ENCODE measurements at places on chromosomes 13 and 19.

DNA sequence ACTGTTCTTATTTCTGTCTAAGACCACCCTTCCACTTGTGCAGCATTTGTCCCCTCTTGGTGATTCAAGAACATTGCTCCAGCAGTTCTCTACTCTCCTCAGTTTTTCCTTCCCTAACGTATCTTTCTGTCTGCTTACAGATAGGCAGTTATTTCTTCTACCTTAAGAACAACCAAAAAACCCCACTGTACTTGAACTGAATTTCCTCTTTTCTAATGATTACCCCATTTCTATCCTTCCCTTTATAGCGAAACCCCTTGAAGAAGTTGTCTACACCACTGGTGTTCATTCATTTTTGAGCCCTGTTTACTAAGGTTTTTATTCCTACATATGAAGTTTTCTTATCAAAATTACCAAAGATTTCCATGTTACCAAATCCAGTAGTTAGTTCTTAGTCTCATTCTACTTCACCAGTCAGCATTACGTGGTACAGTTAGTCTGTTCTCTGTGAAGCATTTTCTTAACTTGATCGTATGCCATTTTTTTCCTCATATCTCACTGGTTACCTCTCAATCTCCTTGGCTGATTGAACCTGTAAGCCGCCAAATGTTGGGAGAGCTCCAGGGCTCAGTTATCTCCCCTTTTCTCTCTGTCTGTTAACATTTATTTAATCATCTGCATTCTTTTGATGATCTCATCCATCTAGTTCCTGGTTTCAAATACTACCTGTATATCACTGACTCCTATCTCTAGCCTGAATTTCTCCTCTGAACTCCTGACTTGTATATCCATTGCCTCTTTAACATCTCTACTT is 9.0 kb downstream of the LSM14A start:
- no peak for DNase-seq

- DNase-seq, result no peak
Measured at GRCh38 chr19:10008184-10008765, 2.0 kb downstream of the COL5A3 start.

DNA sequence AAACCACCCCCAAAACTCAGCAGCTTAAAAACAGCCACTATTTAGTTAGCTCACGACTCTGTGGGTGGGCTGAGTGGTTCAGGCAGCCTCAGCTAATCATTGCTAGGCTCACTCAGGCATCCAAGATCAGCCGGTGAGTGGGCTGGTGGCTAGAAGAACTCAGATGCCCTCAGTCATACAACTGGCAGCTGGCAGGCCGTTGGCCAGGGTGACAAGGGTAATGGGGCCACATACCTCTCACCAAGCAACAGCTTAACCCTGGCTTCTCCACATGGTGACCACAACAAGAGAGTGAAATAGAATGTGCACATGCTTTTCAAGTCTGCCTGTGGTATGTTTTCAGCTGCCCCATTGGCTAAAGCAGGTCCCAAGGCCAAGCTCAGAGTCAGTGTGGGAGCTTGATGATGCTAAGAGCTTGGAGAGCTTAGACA is 435.4 kb upstream of the TSHZ3 start:
- DNase-seq, result no peak

GRCh38 chr13:108249150-108249549 is 20.4 kb upstream of the TNFSF13B start:
- DNase-seq, result no peak

GRCh38 chr19:4201798-4202197 is 19.3 kb downstream of the ANKRD24 start:
- no peak for DNase-seq

- no peak for DNase-seq
Measured at GRCh38 chr13:70788074-70788473, 679.8 kb upstream of the KLHL1 start.

- DNase-seq, result no peak
Measured at GRCh38 chr13:35672611-35673010, 196.1 kb upstream of the MAB21L1 start.

- DNase-seq, result no peak
Measured at GRCh38 chr13:54373211-54373610, 1344.6 kb downstream of the OLFM4 start.

GRCh38 chr13:103291798-103292572 is 225.8 kb upstream of the SLC10A2 start:
- no peak for DNase-seq

- no peak for DNase-seq
Measured at GRCh38 chr13:73286942-73287620, 228.3 kb downstream of the KLF5 start.

DNA sequence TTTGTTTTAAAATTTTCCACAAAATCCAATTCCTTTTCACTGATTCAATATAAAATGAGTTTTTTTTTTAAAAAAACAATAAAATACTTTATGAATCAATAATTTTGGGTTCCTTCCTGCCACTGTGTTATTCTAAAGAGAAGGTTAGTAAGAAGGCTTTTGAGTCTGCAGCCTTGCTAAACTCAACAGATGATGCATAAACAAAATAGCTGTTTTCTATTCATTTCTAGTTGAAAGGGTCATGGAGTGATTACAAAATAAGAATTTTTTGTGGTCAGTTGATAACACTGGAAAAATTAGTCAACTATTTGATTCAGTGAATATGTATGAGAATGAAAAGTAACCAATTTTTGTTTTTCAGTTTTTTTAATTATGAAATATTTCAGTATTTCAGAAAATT is 169.9 kb downstream of the VWA8 start:
- DNase-seq, result no peak

GRCh38 chr13:47117268-47117667 is 220.4 kb upstream of the HTR2A start:
- DNase-seq, result no peak

DNA sequence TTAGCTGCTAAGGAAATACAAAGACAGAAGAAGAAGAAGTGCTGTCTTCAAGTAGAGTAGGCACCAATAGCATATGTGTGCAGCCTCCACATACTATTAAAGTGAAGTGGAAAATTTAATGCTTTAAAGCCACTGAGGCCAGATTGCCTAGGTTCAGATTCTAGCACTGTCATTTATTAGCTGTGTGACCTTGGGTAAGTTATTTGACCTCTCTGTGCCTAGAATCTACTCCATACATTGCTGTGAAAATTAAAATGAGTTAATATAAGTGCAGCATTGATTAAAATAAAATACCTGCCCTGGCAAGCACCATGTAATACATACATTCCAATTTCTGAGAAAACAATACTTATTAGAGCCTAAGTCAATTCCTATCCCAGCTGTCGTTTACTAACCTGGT is 110.5 kb downstream of the FRY start:
- DNase-seq, result no peak

- no peak for DNase-seq
Measured at GRCh38 chr19:18784786-18785120, 6.4 kb downstream of the COMP start.
